Kidney (tissue), 22 donors: ENCODE measurements at places on chromosomes 13 and 19.

DNA sequence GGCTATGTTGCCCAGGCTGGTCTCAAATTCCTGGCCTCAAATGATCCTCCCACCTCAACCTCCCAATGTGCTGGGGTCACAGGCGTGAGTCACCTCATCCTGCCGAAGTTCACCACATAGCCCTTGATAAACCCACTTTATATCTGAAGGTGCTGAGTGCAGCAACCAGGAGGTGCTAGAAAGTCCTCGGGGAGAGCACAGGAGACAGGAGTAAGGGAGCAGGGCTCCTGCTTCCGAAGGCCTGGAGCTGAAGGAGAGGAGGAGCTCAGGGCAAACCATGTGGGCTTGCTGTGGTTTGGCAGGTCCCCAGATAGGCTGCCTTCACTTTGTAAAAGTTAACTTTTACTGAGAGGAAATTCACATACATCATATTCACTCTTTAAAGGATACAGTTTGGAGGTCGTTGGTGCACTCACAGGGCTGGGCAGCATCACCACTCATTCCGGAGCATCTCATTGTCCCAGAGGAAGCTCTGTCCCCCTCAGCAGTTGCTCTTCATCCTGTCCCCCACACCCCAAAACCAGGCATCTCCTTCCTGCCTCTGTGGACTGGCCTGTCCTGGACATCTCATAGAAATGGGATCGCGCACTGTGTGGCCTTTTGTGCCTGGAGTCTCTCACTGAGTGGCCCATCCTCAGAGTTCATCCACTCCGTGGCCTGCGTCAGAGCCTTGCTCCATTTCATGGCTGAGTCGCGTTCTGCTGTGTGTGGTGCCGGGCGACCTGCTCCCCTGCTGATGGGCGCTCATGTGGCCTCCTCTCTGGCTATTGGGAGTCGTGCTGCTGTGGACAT is 49.5 kb downstream of the KDM4B start:
- no peak for DNase-seq

GRCh38 chr19:30231408-30232318 is 140.5 kb upstream of the ZNF536 start:
- DNase-seq = no peak

- DNase-seq = no peak
These were observed 6.2 kb downstream of the GFY start for GRCh38 chr19:49431330-49431749.

- DNase-seq = peak; percentile 76
These were observed 371.9 kb downstream of the KCNRG start for GRCh38 chr13:50387051-50387581.

DNA sequence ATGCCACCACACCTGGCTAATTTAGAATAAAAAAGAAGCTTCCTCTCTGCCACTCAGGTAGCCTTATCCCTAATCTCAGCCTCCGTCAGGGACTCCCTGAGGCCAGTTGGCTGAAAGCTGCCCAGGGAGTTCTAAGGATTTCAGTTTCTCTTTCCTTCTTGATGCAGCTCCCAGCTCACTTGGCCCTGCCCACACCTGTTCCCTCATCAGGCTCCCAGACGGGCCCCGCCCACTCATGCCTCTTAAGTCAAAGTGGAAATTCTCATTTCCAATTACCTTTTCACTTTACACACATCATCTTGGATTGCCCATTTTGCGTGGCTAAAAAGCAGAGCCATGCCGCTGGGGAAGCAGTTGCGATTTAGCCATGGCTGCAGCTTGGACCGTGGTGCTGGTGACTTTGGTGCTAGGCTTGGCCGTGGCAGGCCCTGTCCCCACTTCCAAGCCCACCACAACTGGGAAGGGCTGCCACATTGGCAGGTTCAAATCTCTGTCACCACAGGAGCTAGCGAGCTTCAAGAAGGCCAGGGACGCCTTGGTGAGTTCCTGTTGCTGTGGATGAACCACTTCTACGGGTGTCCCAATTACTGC is at the start of gene IFNL1:
TSS of gene IFNL1 (plus strand) at position 353 of the 591 bp plus-strand sequence. CDS start at position 368, 15 bp downstream.
- no peak for DNase-seq

GRCh38 chr13:37539976-37540605 is 58.5 kb downstream of the POSTN start:
- no peak for DNase-seq

- peak; percentile 60 for DNase-seq
These were observed 259.5 kb downstream of the COL4A1 start for GRCh38 chr13:110047496-110047895.

- DNase-seq = peak; percentile 87
These were observed 6.0 kb downstream of the PEX11G start for GRCh38 chr19:7482584-7483439.

DNA sequence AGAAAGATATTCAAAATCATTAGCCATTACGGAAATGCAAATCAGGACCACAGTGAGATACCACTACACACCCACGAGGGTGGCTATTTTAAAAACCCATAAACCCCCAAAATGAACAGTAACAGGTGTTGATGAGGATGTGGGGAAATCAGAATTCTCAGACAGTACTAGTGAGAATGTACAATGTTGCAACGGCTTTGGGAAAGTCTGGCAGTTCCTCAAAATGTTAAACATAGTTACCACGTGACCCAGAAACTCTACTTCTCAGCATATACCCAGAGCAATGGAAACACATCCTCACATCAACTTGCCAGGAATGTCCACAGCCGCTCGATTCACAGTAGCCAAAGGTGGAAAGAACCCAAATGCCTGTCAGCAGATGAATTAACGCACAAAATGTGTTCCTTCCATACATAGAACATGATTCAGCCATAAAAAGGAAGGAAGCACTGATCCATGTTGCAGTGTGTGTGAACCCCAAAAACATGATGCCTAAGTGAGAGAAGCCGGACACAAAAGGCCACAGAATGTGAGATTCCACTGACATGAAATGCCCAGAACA is 7.0 kb downstream of the PLVAP start:
- DNase-seq = no peak

- DNase-seq = no peak
These were observed 52.7 kb upstream of the FAM216B start for GRCh38 chr13:42728507-42729180.
